Activated naive CD4-positive, alpha-beta T cell treated with anti-CD3 and anti-CD28 coated beads, Interleukin-2, amount 50 U/mL, for 16 hours (primary cell): ENCODE measurements at places on chromosomes 2 and 18.

DNA sequence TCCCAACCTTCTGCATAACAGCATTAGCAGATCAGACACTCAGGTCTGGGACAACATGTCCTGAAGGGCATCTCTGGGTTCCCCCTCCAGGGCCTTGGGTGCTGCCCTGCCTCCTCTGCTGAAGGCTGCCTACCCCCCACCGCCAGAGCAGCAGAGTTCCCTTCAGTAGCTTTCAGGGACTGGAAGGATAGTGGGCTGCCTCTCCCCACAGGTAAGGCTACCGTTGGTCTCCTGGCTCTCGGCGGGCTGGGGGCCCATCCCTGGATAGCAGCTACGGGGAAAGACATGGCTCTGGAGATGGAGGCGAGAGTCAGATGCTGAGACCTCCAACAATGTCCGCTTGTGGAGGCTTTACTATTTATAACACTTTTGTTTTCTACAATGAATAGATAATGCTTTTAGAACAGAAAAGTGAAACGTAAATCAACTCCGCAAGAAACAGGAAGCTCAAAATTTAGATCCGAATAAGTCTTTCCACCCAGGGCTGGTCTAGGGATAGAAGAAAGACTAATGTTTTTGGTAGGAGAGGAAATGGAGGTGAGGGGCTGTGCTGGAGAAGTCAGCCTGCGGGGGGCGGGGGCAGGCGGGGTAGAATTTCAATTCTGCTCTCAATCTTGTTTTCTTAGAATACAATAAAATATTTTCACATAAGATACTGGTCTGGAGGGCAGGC, 58.4 kb downstream of the ARL4C start:
- no peak for DNase-seq

GRCh38 chr2:118847762-118848172, 319 bp upstream of the EN1 start:
- peak; percentile 38 for DNase-seq

DNA sequence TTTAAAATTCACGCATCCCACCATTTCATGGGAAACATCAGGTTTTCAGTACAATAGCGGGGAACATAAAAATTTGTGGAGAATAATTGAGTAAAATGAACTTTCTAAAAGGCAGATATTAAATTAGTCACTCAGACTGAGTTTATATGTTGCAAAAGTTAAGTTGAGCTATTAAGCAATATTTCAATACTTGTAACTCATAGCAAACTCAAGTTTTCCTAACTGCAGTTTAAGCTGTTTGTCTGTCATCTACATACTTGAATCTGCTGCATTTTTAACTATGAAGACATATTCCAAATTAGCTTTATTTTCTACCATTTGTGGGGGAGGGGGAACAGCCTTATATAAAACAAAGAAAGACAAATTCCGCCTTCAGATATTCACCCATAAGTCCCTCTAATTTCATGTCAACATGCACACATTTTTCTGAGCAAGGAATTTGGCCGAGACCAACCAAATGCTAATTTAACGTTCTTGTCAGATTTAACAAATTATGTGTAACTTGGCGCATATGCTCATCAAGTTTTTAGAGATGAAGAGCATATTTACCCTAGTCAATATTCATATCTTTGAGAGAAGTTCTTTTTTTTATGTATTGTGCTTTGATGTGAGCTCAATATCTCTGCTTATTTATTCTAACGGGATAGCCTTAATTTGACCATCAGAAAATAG, 462.9 kb downstream of the TXNL1 start:
- no peak for DNase-seq

DNA sequence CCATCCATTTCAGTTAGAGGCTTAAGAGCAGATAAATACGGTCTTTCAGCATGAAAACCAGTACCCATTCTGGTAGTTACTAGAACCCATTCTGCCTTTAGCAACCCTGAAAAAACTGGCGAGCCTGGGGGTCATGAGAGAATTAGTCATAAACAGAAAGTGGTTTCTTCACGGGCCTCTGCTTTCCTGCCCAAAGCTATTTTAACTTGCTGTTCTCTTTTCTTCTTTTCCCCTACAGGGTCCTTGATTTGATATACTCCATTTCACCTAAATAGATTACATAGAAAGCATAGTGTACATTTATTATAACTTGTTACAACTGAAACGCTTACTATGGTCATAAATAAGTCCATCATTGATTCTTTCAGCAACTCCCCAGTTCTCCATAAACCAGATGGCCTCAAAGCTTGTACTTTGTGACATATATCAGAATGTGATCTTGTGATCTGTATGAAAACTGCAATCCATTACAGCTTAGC, 48.3 kb downstream of the WDFY1 start:
- no peak for DNase-seq

GRCh38 chr2:109720380-109721106, 73.6 kb upstream of the RGPD5 start:
- no peak for DNase-seq

GRCh38 chr2:184945326-184945725, 347.0 kb downstream of the ZNF804A start:
- DNase-seq: no peak

- no peak for DNase-seq
Measured at GRCh38 chr2:110816404-110817365, 84.3 kb downstream of the ACOXL start.

GRCh38 chr2:10973766-10974165, 62.0 kb downstream of the KCNF1 start:
- DNase-seq: no peak

- no peak for DNase-seq
Measured at GRCh38 chr18:49013961-49014604, 63.3 kb upstream of the SMAD7 start.

DNA sequence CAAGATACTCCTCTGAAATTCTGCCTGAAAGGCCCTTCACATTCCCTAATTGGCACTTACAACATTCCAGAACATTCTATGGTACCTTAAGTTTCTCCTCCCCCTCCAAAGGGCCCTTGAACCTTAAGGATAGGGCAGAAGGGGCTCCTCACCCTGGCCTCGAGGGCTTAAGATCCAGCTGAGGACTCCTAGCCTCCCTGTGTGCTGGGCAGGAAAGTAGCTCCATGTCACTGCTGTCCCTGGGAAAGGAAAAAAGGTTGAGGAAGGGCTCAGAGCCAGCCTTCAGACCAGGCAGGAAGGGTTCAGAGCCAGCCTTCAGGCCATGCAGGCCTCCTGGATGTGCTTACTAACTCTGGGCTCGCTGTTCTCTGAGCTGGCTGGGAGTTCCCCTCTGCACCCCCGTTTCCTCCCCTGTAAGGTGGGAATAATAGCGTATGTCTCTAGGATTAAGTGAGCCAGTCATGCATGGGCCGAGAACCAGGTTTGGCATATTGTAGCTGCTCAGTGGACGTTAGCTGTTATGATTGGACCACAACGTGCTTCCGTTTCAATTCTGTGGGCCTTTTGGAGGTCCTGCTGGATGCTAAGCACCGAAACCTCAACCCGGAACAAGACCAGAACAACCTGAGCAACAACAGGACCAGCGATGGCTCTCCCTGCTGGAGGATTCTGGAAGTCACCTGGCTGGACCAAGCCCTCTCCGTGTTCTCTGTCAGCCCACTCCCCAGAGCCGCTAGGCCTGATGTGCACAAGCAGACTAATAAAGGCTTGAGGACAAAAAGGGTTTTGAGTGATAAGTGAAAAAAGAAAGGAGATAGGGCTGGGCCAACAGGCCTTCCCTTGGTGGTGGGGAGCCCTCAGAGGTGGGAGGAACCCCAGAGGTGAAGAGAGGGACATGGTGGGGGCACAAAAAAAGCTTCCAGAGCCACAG, 1.0 kb upstream of the B3GNT7 start:
- no peak for DNase-seq

- DNase-seq: no peak
Measured at GRCh38 chr2:172342078-172342477, 85.3 kb upstream of the ITGA6 start.

- DNase-seq: no peak
Measured at GRCh38 chr2:222239945-222240675, 58.7 kb downstream of the PAX3 start.

DNA sequence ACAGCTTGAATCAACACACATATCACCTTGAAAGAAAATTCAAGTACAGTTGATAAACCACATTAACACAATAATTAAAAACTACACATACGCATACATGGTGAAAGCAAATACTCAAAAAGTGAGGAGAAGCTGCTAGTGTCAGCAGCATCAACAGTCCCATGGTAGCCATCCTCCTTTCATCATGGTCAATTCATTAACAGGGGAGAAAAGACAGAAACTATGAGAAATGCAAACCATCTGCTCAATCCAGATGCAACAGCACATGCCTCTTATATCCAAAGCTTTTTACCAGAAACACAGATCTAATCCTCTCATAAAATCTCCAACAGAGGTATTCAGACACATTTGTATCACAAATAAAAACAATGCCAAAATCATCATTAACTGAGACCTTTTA, 81.9 kb upstream of the CHRNA1 start:
- DNase-seq: no peak

GRCh38 chr2:68436270-68436669, 30.8 kb downstream of the FBXO48 start:
- no peak for DNase-seq

- DNase-seq: no peak
Measured at GRCh38 chr2:207503234-207503633, 26.5 kb upstream of the CREB1 start.

- no peak for DNase-seq
Measured at GRCh38 chr18:70250781-70251180, 38.1 kb upstream of the SOCS6 start.

DNA sequence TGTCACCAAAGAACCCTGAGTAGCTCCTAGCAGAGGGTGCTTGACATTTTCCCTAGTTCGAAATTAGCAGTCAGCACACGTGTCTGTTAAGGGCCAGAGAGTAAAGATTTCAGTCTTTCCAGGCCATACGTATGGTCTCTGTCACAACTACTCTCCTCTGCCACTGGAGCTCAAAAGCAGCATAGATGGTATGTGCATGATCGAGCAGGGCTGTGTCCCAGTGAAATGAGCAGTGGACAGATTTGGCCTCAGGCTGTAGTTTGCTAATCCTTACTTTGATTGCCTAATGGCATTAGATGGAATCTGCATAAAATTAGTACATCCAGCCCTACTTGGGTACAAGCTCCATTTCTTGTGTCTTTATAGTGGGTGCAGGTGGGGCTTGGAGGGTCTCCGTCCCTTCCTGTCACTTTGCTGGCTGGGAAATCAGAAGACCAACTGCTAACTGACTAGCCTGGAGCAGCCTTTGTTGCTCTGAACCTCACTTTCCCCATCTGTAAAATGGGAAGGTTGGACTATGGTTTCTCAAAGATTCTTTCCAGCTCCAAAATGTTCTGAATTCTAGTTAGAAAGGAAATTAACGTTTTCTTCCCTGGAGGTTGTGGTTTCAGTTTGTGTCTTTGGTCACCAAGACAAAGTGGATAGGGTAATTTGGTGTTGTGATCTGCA, 108.5 kb downstream of the GLI2 start:
- no peak for DNase-seq

- no peak for DNase-seq
Measured at GRCh38 chr18:56738184-56738583, 87.0 kb downstream of the WDR7 start.

DNA sequence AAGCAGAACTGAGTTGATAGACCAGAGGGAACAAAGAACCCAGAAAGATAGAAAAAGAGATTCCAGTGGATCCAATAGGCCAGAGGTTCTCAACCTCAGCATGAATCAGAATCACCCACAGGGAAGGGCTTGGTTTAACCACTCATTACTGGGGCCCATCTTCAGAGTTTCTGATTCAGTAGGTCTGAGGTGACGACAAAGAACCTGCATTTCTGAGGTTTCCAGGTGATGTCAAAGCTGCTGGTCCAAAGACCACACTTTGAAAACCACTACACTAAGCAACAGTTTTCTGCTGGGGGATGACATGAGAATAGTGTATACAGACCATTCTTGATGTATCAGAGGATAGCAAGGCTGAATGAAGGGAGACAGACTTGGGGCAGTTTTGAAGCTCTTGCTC, 296.9 kb upstream of the STON1 start:
- no peak for DNase-seq

- DNase-seq: no peak
Measured at GRCh38 chr2:76075126-76075525, 364.4 kb upstream of the GCFC2 start.

GRCh38 chr2:100653449-100654035, 90.7 kb downstream of the PDCL3 start:
- DNase-seq: peak; percentile 39

GRCh38 chr18:44135741-44136140, 544.9 kb upstream of the SETBP1 start:
- no peak for DNase-seq

- no peak for DNase-seq
Measured at GRCh38 chr2:41314511-41315070, 733.2 kb upstream of the PKDCC start.

DNA sequence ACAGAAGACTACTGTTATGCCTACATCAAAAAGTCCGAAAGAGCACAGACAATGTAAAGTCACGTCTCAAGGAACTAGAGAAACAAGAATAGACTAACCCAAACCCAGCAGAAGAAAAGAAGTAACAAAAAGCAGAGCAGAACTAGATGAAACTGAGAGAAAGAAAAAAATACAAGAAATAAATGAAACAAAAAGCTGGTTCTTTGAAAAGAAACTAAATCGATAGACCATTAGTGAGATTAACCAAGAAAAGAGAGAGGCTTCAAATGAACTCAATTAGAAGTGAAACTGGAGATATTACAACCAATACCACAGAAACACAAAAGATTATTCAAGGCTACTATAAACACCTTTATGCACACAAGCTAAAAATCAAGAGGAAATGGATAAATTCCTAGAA, 271.8 kb downstream of the MBD2 start:
- no peak for DNase-seq

DNA sequence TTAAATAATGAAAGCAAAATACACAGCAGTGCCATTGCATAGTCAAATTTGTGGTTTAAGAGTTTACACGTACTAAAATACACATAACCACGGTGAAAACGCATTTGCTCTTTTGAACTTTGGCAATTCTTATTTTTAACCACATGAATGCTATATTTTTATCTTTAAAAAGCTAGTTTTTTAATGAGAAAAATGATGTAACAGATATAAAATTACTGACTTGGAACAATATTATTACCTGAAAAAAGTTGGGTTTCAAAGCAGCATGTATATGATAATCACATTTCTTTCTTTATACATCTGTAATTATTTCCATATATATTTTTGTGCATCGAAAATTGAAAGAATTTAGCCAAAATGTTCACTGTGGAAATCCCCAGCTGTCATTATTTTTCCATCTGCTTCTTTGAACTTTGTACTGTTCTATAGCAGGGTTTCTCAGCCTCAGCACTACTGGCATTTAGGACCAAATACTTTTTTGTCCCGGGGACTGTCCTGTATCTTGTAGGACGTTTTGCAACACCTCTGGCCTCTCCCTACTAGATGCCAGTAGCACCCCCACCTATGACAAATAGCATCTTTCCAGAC, 75.9 kb upstream of the CAB39 start:
- no peak for DNase-seq

DNA sequence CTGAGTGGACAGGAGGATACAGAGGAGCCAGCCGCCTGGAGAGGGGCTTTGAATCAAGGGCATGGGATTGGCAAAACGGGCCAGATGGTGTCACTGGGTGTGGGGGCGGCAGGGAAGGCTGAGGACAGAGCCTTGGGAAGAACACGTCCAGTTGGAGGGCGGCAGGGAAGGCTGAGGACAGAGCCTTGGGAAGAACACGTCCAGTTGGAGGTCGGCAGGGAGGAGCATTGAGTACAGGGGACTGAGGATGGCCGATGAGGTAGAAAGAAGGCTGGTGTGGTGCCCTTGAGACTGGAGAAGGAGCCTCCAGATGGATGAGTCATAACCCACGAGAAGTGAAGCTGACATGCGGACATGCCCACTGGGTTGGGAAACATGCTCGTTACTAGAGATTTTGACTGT, 4.5 kb downstream of the HES6 start:
- no peak for DNase-seq

- DNase-seq: no peak
Measured at GRCh38 chr18:8744038-8744437, 38.7 kb downstream of the MTCL1 start.
